Tibial artery (tissue), 4 donors: ENCODE measurements at places on chromosomes 7 and 10.

DNA sequence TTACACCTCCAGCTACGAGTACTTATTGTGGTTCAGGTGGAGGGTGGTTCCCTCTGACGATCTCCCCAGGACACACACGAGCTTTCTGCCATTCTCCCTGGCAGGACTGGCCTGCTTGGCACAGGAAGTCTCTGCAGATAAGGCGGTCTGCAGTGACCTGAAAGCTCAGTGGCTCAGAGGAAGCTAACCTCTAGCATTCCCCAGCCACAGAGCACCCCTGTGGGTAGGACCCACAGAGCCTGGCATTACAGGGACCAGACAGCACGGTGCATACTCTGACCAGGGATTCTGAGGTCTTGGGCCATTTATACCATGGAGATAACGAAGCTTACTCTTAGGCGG is 1.9 kb upstream of the GPR146 start:
- no peak for DNase-seq

DNA sequence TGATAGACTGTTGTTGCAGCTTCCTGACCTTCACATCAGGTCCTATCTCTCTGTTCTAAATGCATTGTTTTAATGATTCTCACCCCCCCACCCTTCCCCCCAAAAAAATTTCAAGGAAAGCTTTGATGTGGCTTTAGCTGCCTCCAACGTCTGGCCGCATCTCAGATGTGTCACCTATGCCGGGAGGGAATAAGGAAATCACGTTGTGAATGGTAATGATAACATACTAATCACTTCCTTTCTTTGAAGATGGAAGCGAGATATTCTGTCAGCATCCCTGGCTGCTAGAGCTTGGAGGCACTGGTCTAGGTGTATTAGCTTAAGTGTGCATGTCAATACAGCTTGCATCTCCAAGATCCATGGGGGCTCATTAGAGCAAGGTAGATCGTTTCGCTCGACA is 89.6 kb downstream of the VTI1A start:
- no peak for DNase-seq

GRCh38 chr7:123401295-123401694 is 133.1 kb downstream of the IQUB start:
- no peak for DNase-seq

DNA sequence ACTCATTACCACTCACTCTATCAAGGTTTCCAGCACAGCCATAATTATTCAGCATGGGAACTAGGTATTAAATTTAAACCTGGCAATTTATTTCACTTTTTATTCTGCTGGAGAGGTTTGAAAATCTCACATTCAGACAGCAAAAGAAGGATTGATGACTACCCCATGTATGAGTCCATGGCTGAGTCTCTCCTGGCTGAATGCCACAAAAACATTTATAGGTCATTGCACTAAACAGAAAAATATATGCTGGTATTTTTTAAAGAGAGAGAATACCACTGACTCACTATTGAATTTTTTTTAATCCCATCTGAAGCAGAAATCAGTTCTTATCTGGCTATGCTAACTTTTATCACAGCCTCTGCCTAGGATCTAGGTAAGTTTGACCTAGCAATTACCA is 336.3 kb downstream of the PPP1R3A start:
- no peak for DNase-seq

- DNase-seq, result no peak
These were observed 34.0 kb downstream of the IMMP2L start for GRCh38 chr7:111528331-111528730.

- no peak for DNase-seq
These were observed 7.7 kb upstream of the NT5C3A start for GRCh38 chr7:33070277-33070676.

- DNase-seq, result no peak
These were observed 8.8 kb upstream of the TYSND1 start for GRCh38 chr10:70155255-70155838.

DNA sequence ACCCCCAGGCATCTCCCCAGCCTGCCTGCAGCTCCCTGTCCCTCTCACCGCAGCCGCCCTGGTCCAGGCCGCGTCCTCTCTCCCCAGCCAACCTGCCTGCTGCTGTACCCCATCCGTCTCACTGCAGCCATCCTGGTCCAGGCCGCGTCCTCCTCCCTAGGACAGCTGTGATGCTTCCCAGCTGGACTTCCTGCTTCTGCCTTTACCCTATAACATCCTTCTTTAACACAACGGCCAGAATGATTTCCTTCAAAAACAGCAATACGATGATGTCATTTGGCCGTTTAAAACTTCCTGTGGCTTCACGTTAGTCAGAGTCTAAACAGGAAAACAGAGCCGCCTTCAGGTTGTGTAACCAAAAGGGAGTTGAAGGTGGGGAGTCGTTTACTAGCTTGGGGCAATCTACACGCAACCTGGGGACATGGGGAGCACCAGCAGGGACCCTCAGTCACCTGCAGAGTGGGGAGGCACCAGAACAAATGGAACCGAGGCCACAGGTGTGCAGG is 32.2 kb upstream of the ZFAND2A start:
- no peak for DNase-seq

DNA sequence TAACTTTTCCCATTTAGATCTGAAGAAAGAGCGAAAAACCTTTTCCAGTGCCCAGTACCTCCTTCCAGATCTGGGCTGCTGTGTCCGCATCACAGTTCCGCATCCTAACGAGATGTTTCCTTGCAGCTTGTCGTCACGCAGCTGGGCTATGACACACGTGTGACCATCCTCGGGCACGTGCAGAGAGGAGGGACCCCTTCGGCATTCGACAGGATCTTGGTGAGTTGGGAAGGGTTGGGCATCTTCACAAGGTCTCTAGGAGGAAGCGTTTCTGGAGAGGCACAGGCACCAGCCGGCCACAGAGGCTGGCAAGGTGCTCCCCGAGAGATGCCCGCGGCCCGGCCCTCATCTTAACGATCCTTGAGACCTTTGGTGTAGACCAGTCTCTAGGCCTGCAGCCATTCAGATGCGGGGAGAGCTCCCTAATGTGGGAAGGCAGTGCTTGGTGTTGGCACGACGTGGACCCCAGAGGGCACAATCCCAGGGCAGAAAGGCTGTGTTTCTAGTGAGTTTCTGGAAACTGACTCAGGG is 41.3 kb downstream of the PFKP start:
- no peak for DNase-seq

DNA sequence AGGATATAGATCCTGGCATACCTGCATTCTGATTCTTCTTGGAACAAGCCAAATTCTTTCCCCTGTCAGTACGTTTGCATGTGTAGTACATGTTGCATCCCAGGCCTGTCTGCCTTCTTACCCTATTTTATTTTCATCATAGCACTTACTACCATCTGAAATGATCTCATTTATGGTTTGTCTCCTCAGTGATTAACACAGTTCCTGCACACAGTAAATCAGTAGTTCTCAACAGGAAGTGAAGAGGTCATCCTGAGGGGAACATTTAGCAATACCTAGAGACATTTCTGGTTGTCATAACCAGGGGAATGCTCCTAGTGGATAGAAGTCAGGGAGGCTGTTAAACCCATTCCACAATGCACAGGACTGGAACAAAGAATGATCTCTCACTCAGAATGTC is 38.2 kb upstream of the SLC26A4 start:
- no peak for DNase-seq

DNA sequence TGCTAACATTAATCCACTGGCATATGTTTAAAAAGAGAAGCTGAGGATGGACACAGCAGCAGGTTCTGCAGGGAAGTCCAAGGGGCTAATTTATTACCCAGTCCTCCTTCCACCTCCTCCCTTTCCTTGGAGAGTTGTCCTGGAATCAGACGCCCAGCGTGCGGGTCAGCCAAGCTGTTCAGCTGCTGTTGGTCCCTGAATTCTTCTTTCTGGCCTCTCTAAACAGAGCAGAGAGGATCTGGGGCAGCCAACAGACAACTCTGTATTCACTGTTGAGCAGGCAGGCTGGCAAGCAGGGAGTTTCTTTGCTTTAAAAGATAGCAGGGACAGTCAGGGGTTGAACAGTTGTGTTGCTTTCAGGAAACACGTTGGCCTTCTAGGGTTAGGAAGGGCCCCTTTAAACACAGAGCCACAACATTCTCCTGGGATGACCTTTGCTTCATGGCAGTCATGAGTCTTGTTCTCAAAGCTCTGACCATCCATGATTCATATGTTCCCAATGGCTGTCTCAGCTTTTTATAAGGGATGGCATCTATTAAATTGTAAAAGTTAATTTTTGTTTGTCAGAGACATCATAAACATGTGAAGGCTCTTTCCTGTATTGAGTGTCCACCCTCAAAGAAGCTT is 217.0 kb downstream of the CREB5 start:
- no peak for DNase-seq

GRCh38 chr7:44100458-44101302 is 3.5 kb upstream of the AEBP1 start:
- peak; percentile 81 for DNase-seq

DNA sequence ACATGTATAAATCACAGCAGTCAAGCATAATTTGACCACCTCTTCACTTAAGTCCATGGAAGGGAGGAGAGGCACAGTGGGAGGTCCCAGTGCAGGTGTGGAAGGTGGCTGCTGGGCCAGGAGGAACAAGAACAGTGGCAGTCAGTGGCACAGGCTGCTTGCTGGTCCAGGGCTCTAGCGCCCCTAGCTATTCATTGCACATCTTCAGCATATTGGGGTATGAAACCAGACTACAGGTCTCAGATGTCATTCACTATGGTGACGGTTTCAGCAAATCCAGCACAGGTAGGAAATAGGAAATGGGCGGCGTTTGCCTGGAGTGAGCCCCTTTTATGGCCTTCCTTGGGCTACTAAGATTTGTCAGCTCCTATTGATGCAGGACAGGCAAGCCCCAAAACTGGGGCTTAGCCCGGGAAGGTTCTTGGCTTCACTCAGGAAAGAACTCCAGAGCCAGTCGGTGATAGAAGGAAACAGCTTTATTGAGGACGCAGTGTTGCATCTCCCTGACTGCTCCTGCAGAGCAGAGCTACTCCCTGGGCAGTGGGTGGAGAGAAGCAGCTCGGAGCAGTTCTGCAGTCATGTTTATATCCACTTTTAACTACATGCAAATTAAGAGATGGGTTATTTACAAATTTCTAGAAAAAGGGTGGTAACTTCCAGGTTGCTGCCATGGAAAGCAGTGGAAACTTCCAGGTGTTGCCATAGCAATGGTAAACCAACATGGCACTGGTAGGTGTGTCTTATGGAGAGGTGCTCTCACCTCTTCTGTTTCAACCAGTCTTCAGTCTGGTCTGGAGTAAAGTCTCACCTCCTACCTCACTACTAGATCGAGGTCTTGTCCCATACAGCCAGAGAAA is 608.8 kb downstream of the PARD3 start:
- no peak for DNase-seq

DNA sequence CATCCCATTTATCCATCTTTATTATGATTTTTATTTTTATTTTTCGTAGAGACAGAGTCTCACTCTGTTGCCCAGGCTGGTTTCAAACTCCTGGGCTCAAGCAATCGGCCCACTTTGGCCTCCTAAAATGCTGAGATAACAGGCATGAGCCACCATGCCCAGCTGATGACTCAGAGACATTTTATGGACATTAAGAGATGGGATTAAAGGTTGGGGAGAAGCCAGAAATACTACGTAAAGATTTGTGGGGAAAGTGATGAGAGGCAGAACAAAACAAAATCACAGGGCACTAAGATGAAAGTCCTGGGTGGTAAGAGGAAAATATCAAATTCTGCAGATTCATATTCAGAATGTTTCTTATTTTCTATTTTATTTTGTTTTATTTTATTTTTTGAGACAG is 7.6 kb downstream of the WNT8B start:
- no peak for DNase-seq

- DNase-seq, result no peak
These were observed 58.3 kb downstream of the MALSU1 start for GRCh38 chr7:23357190-23358093.

- DNase-seq, result no peak
These were observed 110.0 kb upstream of the GLCCI1 start for GRCh38 chr7:7858559-7858958.

- DNase-seq, result no peak
These were observed 13.6 kb upstream of the C10orf120 start for GRCh38 chr10:122713091-122713885.

DNA sequence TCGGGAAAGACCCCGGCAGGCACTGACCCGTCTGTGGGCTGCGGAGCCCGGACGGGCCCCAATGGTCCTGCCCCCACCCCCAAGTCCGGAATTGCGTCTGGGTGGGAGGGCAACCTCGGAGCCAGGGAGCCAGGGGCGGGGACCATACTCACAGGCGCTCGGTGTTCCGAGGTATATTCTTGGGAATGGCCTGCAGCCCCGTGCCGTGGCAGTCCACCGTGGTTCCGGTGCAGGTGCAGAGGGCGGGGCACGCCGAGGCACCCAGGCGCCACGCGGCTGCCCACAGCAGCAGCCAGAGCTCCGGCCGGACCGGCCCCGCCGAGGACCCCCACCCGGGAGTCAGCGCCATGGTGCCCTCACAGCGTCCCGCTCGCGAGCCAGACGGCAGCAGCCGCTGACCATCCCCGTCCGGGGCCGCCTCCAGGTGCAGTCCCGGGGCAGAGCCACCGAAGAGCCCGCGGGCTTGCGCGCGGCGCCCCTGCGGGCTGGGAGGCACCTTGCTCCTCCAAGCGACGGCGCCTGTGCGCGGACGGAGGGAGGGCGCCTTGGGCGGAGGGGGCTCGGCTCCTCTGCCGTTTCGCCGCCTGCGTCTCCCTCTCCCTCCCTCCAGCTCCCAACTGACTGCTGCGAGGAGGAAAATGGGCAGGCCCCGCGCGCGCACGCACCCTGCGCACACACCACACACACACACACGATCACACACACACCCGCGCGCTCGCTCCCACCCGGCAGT is at the start of gene SLIT1:
Gene SLIT1 (minus strand): TSS at position 634 of the 733 bp plus-strand sequence. CDS start 285 bp downstream, at position 349.
- peak; percentile 58 for DNase-seq

- DNase-seq, result no peak
These were observed 85.0 kb downstream of the KMT2E start for GRCh38 chr7:105098863-105099515.

- peak; percentile 62 for DNase-seq
These were observed 6.4 kb upstream of the GPR22 start for GRCh38 chr7:107463139-107464078.

GRCh38 chr7:10802526-10802925 is 171.1 kb upstream of the PHF14 start:
- no peak for DNase-seq

- DNase-seq, result peak; percentile 79
These were observed 613 bp downstream of the MAPK8 start for GRCh38 chr10:48306870-48307710.
